CD4-positive, CD25-positive, alpha-beta regulatory T cell (primary cell): ENCODE measurements at places on chromosomes 2 and 18.

- no peak for DNase-seq
These were observed 240.1 kb upstream of the NXPH2 start for GRCh38 chr2:139020287-139020686.

DNA sequence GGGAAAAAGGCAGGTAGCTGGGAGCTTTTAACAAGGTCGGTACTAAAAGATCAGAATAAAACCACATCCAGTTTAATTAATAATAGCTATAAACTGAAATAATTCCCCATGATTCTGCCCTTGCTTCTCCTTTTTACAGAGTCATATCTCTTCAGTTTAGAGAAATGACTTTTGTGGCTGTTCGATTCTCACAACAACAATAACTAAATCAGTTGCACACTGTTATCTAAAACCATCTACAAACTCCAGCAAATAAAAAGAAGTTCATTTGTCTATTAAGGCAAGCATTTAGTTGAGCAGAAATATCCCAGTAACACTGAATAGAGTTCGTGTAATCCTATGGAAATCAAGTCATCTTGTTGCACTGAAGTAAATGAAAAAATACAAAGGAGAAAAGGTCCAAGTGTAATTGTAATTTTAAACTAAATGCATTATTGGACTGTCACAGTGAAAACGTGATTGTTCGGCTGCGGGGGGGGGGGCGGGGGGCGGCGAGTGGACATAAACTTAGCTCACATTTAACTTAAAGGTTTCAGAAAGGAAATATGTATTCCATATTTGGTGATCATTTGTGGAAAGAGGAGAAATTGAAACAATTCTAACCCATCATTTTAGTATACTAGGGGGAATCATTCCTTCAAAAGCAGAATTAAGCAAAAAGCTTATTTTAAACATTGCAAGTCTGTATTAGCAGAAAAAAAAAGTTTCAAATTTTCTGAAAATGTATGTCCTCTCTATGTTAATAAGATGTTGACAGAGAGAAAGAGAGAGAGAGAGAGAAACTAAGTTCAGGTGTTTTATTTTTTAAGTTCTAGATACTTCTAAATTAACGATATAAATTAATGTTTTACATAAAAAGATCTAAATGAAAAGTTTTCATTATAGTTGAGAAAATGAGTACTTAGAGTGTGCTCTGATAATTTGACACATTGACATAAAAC, 144.5 kb downstream of the MEIS1 start:
- DNase-seq, result no peak

GRCh38 chr18:48188609-48189008, 220.6 kb downstream of the ZBTB7C start:
- no peak for DNase-seq

- no peak for DNase-seq
These were observed 36.0 kb downstream of the SULT1C2 start for GRCh38 chr2:108324531-108325255.
